ENCODE measurements at places on chromosomes 6 and 20.

DNA sequence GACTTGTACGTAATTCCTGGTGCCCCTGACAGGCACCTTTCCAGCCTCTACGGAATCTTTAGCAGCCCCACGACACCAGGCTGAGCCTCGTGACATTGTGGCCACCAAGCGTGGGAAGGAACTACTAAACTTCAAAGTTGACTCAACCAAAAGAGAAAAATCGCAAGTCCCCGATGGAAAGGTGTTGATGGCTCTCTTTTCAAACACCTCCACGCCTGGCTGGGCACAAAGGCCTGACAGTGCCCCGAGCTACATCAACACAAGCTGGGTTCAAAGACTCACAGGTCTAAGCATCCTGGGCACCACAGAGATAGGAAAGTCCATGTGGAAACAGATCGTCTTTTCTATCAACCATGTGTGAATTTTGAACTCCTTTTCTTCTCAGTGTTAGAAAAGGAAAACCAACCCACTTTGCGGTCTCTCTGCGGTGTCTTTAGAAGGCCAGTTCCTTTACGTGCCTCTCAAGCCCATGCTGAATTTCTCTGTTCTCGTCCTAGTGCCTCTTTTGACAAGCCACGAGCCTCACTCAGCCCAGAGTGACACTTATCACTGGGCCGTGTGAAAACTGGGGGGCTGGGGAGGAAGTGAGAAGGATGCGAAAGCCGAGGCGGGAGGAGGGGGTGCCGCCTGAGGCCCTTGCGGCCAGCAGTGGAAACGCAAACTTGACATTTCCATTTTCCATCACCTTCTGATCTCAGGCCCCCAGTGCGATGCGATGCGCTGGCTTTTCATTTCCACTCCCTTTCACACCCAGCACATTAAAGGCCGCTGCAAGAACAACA, 59.4 kb downstream of the GFOD1 start:
- DNase-seq, result no peak

GRCh38 chr6:90938122-90938521, 351.2 kb upstream of the MAP3K7 start:
- DNase-seq, result no peak

- no peak for DNase-seq
Measured at GRCh38 chr6:32108094-32108627, 977 bp downstream of the TNXB start.

GRCh38 chr6:148887181-148887580, 140.4 kb downstream of the UST start:
- no peak for DNase-seq

DNA sequence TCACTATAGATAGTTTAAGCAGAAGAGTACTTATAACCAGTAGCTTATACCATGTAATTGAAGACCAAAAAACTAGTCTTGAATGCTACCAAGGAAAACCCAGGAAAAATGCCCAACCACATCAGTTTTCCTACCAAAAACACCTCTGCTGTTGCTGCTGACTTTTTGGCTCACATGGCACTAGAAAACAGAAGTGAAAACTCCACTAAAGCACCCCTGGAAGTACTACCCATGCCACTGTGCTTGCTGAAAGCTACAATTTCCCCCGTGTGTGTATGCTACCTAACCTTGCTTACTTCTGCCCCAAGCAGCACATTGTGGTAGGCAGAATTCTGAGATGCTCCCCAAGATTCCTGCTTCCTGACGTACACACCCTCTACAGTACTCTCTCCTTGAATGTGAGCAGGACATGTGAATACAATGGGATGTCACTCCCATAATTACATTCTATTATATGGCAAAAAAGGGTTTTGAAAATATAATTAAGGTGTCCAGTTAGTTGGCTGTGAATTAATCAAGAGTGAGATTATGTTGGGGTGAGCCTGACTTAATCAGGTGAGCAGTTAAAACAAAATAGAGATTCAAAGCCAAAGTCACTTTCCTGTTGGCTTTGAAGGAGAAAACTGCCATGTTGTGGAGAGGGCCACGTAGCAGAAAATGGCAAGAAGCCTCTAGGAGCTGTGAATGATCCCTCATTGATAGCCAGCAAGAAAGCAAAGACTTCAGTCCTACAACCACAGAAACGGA, 209.8 kb upstream of the MARCKS start:
- no peak for DNase-seq

- no peak for DNase-seq
Measured at GRCh38 chr6:23280437-23280836, 711.1 kb downstream of the HDGFL1 start.

DNA sequence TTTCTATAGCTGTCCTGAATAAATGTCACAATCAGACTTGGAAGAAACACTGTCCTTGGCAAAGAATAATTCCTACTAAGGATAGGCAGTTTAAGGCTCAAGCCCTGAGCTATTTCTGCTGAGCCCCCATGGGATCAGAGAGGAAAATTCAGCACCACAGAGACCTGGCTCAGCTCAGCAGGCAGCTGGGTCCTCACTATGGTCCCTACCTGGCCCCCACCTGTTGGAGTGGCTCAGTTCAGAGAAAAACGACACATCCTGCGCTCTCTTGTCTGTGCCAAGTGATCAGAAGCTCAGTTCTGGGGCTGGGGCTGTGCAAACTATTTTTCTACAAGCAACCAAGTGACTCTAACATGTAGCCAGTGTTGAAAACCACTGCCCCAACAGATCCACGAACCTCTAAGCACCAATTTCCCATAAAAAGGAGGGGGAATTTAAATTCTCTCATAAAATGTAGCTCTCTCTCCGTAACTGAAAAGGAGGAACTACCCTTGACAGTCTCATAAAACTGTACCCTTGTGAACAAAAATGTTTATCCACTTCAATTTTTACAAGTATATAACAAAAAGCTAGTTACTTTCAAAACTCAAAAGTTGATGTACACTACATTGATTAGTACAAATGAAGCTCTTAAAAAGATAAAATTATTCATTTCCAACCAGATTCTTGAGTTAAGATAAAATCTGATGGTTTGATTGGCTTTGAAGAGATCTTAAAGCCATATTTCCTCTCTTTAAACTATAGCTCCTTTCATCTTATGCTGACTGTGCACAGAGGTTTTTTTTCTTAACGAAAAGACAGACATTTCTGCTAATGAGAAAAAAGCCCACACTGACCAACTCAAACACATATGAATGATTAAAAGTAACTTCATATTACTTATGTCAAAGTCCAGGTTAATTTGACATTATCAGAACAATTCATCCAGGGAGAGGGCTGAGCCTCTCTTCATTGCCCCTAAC, 52.0 kb downstream of the KIF13A start:
- no peak for DNase-seq

GRCh38 chr6:13420269-13420668, 67.1 kb downstream of the GFOD1 start:
- no peak for DNase-seq

- DNase-seq, result no peak
Measured at GRCh38 chr6:145017516-145017915, 717.8 kb downstream of the EPM2A start.

DNA sequence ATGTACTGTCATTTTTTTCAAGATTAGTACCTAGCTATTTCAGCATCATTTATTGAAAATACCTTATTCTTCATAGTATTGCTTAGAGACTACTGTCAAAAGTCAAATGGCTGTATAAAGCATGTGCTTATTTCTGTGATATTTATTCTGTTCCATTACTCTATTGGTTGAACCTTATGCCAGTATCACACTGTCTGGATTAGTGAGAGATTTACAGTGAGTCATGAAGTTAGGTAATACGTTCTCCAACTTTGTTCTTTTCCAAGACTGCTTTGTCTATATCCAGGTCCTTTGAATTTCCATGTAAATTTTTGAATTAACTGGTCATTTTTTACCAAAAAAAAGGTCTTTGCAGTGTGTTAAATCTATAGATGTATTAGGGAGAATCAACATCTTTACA, 18.6 kb upstream of the RNF217 start:
- DNase-seq, result no peak

Measured in DMS153 (cell line).